ENCODE measurements at places on chromosomes 2 and 18. TPM values are rescaled to one million over a fixed set of nuclear protein-coding genes. Genes with fewer than 3 reads are reported as not detected.

GRCh38 chr2:134217924-134218323 lies 35.9 kb upstream of the MGAT5 start:
- DNase-seq: no peak

The CYP27C1 gene
- total RNA-seq: 0.31 TPM

The QPCT gene
- total RNA-seq: 4.8 TPM

- DNase-seq: no peak
Measured at GRCh38 chr18:305003-305501, 37.2 kb upstream of the THOC1 start.

The FNDC4 gene
- 6.3 TPM for total RNA-seq

- DNase-seq: peak; percentile 69
Measured at GRCh38 chr2:88626171-88627054, 851 bp downstream of the EIF2AK3 start.

The IL36RN gene
- total RNA-seq: not detected

The DSG1 gene
- total RNA-seq: 0.04 TPM
